H7 (cell line): ENCODE measurements at places on chromosomes 1 and 21. TPM values are rescaled to one million over a fixed set of nuclear protein-coding genes. Genes with fewer than 3 reads are reported as not detected.

CD1C gene
- total RNA-seq, result not detected in 2 replicates

GRCh38 chr1:7698641-7699040, 72.5 kb upstream of the VAMP3 start:
- peak; percentile 31 for DNase-seq

GRCh38 chr1:235735621-235736020, 86.0 kb upstream of the GNG4 start:
- DNase-seq, result no peak

HPCAL4 gene
- not detected in 2 replicates for total RNA-seq

DNA sequence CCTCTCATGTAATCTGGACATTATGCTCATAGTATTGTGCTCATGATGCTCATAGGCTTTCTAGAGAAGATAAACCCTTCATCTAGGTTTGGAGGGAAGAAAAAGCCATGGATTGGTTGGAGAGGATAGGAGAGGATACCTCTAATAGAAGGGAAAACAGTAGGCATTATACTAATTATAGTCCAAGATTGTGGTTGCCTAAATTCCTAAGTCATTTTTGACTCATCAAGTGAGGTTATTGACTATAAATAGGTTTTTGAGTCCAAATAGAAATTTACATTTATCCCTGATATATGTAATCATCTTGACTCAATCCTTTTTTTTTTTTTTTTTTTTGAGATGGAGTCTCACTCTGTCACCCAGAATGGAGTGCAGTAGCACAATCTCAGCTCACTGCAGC, 5.0 kb downstream of the SYT11 start:
- DNase-seq, result no peak

DNA sequence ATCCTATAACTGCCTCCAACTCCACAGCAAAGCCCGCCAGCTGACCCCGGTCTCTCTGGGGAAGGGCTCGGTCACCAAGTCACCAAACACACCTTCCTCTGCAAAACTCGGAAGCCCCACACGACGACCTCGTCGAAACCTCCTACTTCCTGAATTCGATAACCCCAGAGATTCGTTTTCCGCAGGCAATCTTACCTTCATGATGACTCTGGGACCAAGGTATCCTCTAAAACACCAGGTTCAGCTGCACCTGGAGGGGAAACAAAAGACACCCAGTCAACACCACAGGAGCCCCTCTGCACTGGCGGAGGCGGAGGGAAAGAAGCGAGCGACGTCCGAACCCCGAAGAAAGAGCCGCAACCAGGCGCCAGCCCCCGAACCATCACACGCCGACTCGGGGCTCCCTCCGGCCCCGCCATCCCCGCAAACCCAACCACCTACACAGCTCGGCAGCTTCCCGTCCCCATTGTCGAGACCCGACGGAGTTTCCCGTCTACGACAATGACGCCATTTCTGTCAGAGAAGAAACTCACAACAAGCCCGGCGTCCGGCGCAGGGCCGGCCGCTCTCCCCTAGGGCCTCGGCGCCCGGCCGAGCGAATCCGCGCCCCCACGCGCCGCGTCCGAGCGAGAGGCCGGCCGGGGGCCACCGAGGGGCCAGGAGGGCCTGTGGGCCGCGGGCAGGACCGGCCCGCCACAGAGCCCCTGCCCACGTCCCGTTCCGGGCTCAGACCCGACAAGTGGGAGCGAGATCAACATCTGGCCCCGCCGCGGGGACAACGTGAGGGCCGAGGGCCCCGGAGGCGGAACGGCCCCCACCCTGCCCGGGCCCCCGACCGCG, 1.0 kb downstream of the ARID4B start:
- DNase-seq, result peak; percentile 67

ERG gene
- total RNA-seq, result 0.37 and 1.5 TPM in 2 replicates

DNA sequence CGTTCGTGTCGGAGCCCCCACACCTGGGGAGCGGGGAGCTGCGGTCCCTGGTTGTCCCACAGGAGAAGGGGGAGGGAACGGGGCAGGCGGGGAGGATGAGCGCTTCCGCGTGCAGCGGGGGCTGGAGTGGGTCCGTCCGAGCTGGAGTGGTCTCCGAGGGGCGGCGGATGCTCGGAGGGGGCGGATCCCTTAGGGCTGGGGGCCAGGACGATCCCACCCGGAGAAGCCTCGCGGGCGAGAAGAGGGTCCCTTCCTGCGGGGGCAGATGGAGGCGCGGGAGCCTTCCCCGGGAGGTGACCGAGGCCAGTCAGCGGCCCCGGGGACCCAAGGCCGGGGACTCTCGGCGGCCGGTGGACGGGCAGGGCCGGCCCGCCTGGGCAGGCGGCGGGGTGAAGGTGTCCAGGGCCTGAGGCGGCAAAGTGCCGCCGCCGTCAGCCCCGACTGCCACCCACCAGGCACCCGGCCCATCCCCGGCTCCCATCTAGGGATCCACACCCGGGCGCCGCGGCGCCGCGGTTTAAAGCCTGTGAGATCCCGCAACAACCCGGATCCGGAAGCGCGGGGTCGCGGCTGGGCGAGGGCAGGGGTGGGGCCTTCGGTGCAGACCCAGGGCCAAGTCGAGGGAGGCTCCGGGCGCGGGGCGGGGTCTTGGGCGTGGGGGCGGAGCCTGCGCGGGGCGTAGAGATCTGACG, 5.3 kb upstream of the CCDC27 start:
- DNase-seq, result peak; percentile 100

LDLRAD1 gene
- total RNA-seq, result not detected in 2 replicates

- DNase-seq, result peak; percentile 54
Measured at GRCh38 chr1:221740993-221741702, 741 bp downstream of the DUSP10 start.

- DNase-seq, result no peak
Measured at GRCh38 chr1:221776495-221777301, 34.8 kb upstream of the DUSP10 start.

TNFRSF18 gene
- total RNA-seq, result not detected in 2 replicates

SGIP1 gene
- 0.14 TPM in 1 of 2 replicates, not detected in the other for total RNA-seq

DNA sequence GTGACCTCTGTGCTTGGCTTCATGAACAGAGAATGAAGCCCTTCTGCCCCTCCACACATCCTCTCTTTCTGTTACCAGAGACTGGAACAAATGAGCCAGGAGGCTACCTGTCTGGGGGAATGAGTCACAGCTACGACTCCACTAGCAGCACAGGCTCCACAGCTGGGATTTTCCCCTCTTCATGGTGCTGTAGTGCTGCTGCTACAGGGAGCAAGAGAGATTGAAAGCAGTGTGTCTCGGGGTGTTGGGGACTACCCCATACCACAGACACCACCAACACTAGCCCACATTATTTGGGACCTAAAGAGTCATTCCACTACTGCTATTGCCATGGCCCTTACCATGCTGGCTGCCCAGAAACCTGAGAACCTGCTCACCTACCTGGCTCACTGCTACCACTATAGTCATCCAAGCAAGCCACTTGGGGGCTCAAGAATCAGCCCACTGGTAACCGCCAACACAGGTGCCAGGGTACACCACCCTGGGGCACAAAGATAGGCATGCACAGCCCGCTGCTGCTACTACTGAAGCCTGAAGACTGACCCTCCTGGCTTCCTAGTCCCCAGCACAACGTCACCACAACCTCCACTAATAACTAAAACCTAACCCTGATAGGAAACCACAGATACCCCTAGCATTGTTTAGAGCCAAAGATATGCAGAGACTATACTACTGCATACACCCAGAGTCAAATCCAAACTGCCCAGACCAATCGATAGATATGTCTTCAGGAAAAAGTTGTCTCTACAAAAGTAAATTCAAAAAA, 17.7 kb downstream of the CD1E start:
- no peak for DNase-seq

OR2T33 gene
- not detected in 2 replicates for total RNA-seq
